Gastroesophageal sphincter (tissue), 4 donors: ENCODE measurements at places on chromosomes 4 and X.
A peak's percentile ranks its signal among the peaks of the same experiment; 100 is the strongest.

- ATAC-seq, result no peak
Observed at GRCh38 chr4:101464596-101464995, 117.3 kb upstream of the PPP3CA start.

DNA sequence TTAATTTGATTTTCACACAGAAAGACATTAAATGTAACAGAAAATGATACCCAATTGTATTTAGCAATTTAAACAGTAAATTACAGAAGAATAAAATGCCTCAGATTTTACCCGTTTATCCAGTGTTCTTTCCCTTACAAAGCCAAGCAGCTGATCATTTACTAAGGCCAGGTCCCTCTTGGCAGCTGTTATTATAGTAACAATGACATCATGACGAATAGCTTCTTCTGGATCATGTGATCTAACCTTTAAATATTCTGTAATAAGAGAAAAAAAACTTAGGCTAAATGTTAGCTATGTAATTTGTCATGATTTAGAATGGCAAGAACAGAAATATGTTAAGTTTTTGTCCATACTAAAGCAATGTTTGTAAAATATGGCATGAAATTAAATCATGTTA is 69.4 kb downstream of the PDS5A start:
- ATAC-seq, result no peak

DNA sequence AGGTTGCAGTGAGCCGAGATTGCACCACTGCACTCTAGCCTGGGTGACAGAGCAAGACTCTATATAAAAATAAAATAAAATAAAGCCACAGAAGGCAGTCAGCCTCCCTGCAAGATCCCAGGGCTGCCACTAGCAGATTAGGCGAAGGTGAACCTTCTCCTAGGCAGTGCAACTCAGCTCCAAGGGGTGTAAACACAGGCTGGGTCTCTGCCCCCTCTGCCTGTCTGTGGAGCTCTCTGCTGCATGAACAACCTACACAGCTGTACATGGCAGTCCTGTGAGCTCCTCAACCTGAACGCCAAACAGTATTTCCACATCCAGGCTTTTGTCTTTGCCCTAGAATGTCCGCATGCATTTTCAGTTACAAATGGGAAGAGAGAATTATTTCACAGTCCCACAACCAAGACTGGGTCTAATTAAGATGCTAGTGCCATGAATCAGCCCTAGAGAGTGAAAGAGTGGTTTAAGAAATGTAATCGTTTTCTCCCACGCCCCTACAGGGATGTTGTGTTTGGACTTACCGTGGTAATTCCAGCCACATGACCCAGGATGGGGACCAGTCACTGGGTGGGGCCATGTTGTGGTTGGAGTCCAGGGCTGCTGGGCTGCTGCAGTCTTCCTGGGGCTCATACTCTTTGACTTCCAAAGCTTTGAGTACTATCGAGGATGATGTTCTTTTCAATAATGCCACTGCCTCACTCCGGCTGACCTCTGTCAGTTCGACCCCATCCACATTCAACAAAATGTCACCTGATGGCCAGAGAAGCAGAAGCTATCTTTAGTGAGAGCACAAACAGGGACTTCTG is 99.0 kb downstream of the FIP1L1 start:
- peak; percentile 69 for ATAC-seq

DNA sequence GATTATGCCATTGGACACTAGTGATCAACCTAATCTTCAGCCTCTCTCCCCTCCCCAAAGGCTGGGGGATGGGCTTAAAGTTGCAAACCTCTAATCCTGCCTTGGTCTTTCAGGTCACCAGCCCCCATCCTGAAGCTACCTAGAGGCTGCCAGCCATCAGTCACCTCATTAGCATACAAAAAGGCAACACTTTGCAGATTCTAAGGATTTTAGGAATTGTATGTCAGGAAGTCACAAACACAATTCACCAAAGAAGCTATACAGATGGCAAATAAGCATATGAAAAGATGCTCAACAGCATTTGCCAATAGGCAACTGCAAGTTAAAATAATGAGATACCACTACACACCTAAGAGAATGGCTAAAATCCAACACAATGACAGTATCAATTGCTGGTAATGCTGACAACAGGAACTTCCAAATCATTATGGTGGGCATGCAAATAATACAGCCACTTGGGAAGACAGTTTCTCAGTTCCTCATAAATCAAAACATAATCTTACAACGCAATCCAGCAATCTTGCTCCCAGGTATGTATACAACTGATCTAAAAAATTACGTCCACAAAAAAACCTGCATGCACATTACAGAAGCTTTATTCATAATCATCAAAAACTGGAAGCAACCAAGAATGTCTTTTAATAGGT is 9.0 kb upstream of the PIM2 start:
- ATAC-seq, result no peak

GRCh38 chr4:157204634-157205244 is 15.8 kb upstream of the GRIA2 start:
- no peak for ATAC-seq

DNA sequence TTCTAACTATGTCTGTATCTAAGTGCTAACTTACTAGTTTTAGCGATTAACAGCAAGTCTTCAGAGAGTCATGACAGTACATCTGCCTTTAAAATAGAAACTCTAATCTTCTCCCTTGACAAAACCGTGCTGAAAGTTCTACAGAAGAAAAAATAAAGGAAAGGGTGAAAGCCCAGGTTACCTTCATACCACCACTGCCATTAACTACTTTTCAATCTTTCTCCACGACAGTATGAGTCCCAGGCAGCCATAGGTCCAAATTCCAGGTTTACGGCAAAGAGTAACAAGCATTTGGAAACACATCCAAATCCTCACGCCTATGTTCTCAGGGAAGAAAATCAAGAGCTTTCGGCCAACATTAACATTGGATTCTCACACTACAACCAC is 12.4 kb upstream of the ZCCHC13 start:
- no peak for ATAC-seq

- ATAC-seq, result no peak
Observed at GRCh38 chr4:117577686-117578311, 456.5 kb upstream of the NDST3 start.

- no peak for ATAC-seq
Observed at GRCh38 chrX:25737540-25737939, 400.6 kb upstream of the MAGEB18 start.

GRCh38 chr4:112141366-112142138 is 3.7 kb upstream of the FAM241A start:
- ATAC-seq, result no peak

DNA sequence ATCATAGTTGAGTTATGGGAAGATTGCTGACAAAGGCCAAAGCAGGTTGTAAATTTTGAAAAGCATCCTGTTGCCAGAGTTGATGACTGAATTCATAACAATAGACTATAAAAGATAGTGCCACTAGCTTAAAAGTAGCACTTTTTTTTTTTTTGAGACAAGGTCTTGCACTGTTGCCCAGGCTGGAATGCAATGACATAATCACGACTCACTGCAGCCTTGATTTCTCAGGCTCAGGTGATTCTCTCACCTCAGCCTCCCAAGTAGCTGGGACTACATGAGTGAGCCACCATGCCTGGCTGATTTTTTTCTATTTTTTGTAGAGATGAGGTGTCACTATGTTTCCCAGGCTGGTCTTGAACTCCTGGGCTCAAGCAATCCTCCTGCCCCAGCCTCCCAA is 122.7 kb downstream of the SPOCK3 start:
- ATAC-seq, result no peak

DNA sequence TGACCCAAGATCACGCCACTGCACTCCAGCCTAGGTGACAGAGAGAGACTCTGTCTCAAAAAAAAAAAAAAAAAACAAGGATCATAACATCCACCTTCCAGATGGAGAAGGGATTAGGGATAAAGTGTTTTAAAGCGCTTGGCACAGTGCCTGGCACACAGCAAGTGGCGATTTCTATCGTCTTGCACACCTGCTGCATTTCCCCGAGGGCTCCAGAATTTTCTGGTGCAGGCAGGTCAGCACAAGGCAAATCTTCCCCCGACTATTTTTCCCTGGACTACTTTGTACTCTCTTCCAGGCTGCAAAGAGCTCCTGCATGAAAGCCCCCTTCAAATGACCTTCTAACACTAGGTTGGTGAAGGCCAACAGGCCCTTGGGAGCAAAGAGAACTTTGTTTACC is 57.3 kb downstream of the APBB2 start:
- ATAC-seq, result no peak

- no peak for ATAC-seq
Observed at GRCh38 chr4:93182722-93183121, 645.8 kb upstream of the ATOH1 start.

DNA sequence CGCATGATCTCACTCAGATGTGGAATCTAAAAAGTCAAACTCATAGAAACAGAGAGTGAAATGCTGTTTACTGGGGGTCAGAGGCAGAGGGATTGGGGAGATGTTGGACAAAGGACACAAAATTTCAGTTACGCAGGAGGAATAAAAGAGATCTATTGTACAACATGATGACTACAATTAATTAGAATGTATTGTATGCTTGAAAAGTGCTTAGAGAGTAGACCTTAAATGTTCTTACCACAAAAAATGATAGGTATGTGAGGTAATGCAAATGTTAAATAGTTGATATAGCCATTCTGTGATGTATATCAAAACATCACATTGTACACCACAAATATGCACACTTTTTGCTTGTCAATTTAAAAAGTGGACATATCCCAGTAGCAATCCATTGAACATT is 36.1 kb upstream of the PHKA2 start:
- no peak for ATAC-seq

GRCh38 chr4:16055873-16056272 is 27.9 kb downstream of the PROM1 start:
- ATAC-seq, result no peak

DNA sequence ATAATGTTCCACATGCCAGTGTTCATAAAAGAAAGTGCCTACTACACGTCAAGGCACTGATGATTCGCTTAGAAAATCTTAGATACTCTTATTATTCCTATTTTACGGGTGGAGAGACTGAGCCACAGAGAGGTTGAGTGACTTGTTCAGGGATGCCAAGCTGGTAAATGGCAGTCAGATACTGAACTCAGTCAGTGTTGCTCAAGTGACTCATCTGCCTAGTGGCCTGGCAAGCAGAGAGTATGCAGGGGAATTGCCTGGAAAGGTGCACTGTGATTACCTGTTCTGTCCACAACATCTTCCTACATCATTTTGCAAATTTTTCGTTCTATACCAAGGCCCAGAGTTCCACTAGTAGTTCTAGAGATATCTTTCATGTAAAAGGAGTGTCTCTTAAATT is 68.4 kb downstream of the RAPGEF2 start:
- ATAC-seq, result no peak

GRCh38 chr4:53507671-53508286 is 83.5 kb downstream of the LNX1 start:
- peak; percentile 82 for ATAC-seq

DNA sequence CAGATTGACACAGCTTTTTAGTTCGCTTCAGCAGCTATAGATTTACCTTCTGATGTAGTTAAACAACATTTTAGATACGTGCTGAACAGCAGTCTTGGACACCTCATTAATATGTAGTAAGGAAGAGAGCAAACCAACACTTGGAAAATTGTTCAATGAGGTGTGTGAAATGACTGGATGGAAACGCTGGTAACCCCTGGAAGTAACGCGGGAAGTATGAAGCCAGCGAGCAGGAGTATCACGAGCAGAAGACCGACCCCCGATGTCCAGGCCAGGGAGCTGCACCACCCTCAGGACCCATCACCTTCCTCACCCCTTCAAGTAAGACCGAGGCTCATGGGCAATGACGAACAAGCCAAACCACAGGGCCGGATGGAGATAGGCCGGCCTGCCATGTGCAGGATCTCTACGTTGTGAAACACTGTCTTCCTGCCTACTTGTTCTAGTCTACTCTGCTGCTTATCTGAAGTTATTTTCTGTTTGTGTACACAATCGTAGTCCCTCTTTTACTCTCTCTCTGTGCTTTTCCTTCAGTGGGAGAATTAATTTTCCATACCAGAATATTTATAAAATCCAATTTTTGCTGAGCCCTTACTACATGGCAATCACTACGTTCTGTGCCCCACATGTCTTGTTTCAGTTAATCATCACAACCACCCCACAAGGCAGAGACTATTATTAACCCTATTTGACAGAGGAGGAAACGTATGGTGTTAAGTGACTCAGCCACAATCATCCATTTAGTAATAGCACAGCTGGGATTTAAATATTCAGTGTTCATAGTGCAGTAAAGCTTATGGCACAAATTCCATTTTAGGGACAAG is 221.7 kb downstream of the APBB2 start:
- ATAC-seq, result no peak

GRCh38 chr4:14792702-14793227 is 209.5 kb upstream of the CPEB2 start:
- ATAC-seq, result no peak

DNA sequence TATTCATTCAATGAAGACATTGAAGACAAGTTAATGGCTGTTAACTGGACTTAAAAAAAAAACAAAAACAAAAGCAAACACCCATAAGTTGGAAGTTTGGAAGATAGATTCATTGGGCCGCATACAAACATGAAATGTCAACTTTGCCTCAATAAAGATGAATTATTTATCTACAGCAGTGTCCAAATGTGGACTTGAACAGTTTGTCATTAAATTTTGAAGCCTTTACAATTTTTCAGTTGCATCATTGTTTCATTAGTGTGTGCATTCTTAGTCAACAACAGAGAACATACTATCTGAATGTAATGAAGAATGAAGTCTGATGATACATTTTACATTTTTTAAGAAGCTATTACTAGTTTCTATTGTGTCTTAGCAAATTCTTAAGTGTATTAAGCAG is 152.1 kb downstream of the SLIT2 start:
- no peak for ATAC-seq

GRCh38 chr4:183053681-183054080 is 45.4 kb upstream of the WWC2 start:
- ATAC-seq, result no peak

- ATAC-seq, result no peak
Observed at GRCh38 chr4:110347805-110348204, 128.2 kb upstream of the ENPEP start.

DNA sequence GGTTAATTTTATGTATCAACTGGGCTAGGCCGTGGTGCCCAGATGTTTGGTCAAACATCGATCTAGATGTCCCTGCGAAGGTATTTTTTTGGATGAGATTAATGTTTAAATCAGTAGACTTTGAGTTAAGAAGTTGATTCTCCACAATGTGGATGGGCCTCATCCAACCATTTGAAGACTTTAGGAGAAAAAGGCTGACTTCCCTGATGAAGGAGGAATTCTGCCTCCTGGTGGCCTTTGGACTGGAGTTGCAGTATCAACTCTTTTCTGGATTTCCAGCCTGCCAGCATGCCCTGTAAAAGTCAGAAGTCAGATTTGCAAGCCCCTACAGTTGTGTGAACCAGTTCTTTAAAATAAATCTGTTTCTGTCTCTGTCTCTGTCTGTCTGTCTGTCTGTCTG is 91.4 kb downstream of the STK32B start:
- no peak for ATAC-seq

GRCh38 chr4:152847376-152847775 is 67.6 kb downstream of the ARFIP1 start:
- no peak for ATAC-seq

DNA sequence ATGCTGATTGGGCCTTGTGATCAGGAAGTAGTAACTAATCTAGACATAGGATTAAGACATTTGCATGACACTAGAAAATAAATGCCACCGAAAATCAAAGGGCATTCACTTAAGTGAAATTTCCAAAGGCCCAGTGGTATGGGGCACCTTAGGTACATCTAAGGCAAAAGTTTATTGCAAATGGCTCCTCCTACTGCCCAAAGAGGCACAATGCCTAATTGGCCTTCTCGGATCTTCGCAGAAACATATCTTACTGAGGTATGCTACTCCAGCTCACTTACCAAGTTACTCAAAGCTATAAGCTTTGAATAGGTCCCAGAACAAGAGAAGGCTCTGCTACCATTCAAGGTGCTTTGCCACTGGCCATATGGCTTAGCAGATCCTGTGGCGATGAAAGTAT is 174.8 kb upstream of the CXCL13 start:
- no peak for ATAC-seq
